ENCODE measurements at places on chromosomes 12 and 14.
A peak's percentile ranks its signal among the peaks of the same experiment; 100 is the strongest.

DNA sequence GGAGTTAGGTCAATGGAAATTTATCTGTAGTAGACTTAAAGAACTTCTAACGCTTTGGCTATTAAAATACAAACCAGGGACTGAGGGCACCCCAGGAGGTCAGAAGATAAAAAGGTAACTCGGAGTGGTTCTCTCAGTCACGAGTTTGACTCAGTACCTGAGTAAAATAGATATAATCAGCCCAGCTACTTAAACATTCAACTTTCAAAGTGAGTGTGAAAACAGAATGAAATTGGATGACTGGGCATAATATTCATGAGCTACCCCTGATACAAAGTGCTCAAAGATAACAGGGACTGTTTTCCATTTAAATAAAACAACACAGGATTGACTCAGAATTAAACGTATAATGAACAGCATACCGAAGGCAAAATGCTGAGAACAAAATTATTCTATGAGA, 75.0 kb downstream of the FOXN3 start:
- DNase-seq: no peak

- no peak for DNase-seq
Observed at GRCh38 chr12:127531542-127531941, 735.4 kb upstream of the TMEM132C start.

GRCh38 chr14:48391661-48392060, 716.3 kb upstream of the MDGA2 start:
- DNase-seq: no peak

DNA sequence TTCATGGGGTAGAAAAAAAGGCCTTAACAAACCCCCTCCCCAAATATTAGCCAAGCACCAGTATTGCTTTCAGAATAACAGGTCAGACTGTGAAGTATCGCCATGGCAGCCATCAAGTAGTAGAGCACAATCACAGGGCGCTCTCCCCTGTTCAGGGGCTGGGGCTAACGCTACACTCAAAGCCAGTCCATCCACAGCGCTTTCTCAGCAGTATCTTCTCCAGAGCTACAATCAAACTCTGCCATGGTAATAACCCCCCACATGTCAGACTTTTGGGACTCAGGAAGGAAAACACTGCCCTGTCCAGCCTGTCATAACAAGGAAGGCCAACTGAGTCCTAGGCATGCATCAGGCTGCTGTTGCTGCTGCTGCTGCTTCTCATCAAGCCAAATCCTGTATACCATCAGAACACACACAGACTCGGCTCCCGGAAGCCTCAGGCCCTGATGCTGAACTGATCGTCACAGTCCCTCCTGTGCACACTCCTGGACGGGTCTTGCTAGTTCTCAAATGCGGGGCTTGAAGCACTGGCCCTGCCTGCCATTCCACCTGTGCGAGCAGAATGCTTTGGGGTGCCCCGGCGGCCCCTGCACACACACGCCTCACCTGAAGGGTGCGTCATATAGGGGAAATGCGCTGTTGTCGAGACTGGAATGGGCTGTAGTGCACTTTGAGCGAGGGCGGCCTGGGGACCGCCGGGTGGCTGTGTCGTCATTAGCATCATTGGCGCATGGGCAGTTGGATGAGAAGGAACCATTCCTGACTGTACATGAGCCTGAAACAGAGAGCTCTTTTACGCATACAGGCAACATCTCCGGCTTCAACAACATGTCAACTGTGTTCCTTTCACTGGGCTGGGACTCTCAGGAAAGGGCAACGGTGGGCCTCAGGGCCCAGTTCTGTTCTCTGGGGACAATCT, 47.6 kb downstream of the SH2B3 start:
- no peak for DNase-seq

- DNase-seq: no peak
Observed at GRCh38 chr12:94240171-94240570, 91.8 kb downstream of the PLXNC1 start.

GRCh38 chr14:91884664-91885063, 17.3 kb upstream of the TC2N start:
- DNase-seq: no peak

GRCh38 chr12:19031032-19031431, 98.5 kb upstream of the PLEKHA5 start:
- no peak for DNase-seq

DNA sequence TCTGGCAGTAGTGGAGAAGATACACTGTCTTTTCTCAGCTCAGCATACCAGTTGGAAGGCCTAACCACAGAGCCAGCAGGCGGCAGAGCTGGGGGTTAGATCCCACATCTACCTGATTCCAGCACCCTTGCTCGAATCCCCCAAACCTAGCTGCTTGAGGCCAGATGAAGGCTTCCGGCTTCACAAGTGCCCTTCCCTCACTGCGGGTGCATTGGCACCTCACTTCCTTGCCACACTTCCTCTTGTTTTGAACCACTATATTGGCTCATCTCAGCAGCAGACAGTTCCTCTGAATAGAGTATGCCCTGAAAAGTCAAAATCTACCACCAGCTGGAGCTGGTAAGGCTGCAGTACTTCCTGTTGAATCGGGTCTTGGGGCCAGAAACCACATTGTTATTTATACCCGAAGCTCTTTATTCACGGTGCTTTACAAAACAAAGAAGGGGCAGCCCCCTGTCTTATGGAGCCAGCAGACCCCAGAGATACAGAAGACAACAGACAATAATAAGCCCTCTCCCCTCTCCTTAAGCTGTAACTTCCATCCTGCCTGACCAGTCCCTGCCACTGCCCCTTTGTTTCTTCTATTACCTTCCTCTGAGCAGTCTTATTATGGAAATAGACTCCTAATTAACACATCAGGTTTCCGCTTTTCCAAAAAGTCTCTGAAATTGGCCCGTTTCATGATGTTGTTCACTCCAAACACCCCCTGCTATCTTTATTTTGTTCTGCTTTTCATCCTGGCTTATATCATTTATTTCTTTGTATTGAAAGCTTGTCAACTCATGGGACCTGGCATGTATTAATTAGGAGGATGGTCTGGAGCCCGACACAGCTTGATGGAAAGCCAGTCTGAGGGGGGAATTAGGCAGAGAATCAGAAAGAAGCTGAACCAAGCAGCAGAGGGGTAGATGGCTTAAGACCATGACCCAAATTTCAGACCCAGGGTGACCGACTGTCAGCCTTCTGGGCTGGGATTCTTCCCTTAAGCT, 233.5 kb downstream of the EFCAB11 start:
- DNase-seq: peak; percentile 84

DNA sequence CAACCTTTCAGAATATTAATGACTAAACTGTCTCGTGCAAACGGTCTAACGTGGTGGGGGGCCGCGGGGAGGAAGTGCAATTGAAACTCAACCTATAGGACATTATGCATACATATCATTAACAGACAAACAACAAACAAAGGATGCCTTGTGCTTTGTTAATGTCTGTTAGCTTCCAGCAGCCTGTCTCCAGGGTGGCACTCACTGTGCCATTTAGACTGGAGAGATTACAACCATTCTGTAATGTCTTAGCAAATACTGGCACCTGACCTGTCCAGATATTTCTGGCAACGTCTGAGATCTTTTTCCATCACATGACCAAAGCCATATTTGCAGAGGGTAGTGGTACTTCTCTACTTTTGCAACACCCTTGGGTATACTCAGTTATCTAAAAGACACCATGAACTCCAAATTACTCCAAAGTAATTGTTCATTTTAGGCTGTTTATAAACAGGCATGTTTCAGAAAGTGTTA, 11.6 kb downstream of the BHLHE41 start:
- no peak for DNase-seq

GRCh38 chr12:104234926-104235499, 19.4 kb downstream of the TXNRD1 start:
- no peak for DNase-seq

DNA sequence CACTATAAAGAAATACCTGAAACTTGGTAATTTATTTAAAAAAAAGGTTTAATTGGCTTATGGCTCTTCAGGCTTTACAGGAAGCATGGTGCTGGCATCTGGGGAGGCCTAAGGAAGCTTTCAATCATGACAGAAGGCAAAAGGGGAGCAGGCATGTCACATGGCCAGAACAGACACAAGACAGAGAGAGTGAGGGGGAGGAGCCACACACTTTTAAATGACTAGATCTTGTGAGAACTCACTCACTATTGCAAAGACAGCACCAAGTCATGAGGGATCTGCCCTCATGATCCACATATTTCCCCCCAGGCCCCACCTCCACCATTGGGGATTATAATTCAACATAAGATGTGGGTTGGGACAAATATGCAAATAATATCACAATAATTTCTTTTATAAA, 355.6 kb downstream of the DAD1 start:
- DNase-seq: no peak

GRCh38 chr12:67241482-67241881, 27.7 kb upstream of the CAND1 start:
- no peak for DNase-seq

- DNase-seq: no peak
Observed at GRCh38 chr12:101743242-101743641, 4.0 kb upstream of the SYCP3 start.

- DNase-seq: no peak
Observed at GRCh38 chr14:88863167-88863566, 38.7 kb downstream of the TTC8 start.

GRCh38 chr14:65101631-65102440, 481 bp downstream of the MAX start:
- peak; percentile 71 for DNase-seq

DNA sequence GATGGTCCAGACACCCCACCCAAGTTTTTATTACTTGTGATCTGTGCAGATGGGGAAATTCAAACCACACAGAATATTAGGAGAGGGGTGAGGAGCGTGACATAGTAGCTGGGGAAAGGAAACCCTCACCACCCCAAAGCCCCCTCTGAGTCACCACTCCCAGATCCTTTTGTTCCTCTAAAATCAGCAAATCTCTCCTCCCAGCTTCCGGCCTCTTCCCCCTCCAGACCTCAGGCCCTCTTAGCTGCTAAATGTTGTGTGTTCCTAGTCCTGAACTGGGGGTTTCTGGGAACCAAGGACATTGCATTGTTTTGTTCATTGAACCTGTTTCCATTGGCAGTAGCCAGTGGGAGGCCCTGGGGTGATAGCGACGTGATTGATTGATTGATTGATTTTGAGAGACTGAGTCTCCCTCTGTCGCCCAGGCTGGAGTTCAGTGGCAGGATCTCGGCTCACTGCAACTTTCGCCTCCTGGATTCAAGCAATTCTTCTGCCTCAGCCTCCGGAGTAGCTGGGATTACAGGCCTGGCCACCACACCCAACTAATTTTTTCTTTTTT, 5.9 kb upstream of the ORAI1 start:
- no peak for DNase-seq

DNA sequence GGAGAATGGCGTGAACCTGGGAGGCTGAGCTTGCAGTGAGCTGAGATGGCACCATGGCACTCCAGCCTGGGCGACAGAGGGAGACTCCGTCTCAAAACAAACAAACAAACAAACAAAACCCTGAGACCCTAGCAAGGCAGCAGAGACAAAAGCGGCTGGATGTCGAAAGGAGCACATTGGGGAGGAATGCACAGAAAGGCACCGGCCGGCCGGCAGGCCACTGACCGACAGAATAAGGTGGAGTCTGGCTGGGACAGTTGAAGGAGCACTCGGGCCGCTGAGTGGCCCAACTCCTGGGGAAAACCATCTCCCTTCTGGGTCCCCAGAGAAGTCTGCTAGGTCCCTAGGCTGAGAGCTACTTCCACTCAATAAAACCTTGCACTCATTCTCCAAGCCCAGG, 256.2 kb downstream of the KIF21A start:
- no peak for DNase-seq

All from activated CD8-positive, alpha-beta memory T cell treated with anti-CD3 and anti-CD28 coated beads for 24 hours (primary cell).